ENCODE measurements at places on chromosomes 2 and 18.

DNA sequence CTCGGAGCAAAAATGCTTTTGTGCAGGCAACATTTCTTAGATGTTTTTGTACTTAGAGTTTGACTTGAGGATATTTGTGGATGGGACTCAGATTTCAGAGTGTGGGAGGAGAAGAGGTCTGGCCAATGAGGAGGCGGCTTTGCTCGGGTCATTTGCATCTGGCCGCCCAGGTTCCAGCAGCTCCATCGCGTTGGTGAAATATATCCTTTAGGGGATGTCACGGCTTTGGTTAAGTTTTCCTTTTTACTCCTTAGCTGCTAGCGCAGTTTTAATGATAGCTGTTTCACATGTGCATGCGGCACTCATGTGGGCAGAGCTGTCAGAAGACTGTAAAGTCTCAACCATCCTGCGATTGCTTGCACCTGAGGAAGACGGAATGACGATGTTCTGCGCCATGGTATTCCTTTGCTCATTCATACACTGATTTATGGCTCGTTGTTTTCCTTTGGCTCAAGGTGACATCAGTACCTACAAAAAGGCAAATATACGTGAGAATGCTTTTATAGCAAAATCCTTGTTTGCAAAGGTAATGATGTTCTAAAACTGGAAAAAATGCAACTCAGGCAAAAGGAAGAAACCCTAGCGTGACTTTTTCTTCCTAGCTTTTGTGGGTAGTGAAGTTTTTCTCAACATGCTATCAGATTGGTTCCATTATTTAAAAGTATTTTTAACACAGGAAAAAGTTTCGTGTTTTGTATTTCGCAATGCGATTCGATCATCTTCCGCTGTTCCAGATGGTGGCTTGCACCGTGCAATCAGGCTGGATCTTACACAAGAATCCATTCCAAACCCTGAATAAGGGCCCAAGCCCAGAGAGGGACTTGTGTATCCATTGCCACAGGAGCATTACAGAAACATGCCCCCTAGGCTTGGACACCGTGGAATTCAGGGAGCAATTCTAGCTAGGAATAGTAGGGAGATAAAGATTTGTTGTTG lies 70.5 kb upstream of the ZNF516 start:
- peak; percentile 93 for ATAC-seq

- no peak for ATAC-seq
These were observed 105.9 kb upstream of the CREB1 start for GRCh38 chr2:207423886-207424285.

GRCh38 chr2:122219504-122219903 lies 464.1 kb downstream of the TSN start:
- no peak for ATAC-seq

GRCh38 chr2:145038041-145038525 lies 518.2 kb upstream of the ZEB2 start:
- no peak for ATAC-seq

DNA sequence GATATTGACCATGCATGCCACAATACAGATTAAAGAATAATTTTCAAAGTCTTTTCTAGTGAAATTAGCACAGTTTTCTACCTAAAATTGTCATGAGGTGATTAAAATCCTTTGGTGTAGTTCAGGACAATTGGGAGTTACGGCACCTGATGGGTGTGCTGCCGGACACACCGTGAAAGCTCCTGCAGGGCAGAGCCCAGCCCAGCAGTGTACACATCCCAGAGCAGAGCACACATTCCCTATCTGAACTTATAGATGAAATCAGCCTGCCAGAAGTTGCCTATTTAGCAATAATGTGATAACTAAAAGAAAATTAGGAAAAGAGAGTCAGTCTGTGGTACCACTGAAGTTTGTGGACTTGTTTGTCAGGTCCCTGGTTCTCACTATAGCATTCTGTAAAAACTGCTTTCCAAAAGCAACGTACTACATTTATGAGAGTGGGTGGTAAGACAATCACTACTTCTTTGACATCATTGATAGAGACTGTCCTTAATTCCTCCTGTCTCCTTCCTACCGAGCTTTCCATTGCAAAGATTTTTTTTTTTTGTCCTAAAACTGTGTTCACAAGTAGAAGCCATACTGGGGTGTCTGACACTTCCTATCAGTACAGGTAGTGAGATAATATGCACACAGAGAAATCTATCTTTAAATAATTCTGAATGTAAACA lies 3.4 kb downstream of the CYTIP start:
- no peak for ATAC-seq

GRCh38 chr2:36797324-36798070 lies 101.0 kb downstream of the VIT start:
- no peak for ATAC-seq

DNA sequence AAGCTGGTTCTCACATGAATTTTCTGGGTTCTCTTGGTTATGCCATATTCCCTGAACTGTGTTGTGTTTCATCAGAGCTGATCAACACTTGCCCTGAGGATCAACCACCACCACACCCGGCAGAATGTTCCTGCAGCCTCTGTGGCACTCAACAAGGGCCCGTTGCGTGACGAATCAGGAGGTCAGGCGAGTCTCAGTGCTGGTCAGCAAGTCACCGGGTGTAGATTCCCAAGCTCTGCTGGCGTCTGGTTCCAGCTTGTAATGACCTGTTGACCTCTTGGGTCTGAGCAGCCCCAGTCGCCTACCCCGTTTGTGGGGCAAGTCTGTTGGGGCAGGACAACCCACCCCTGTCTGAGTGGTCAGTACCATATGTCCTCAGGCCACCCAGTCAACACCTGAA lies 46.0 kb downstream of the ADCY3 start:
- ATAC-seq = no peak

DNA sequence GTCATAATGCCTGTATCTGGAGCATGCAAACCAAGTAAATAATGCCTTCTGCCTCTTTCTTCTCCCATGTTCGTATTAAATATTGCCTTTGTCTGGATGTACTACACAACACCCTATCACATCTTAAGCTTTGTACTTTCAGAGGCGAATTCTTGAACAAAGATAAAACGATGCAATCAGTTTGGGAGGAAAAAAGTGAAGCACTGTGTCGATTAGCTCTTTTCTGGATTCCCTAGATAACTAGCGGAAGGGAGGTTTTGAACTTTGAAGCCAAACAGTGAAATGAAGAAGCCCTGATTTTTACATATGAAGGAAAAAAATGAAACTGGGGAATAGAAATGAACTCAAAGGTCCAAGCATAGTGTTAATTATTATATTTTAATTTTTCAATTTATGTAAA lies 44.7 kb downstream of the CAVIN2 start:
- no peak for ATAC-seq

- ATAC-seq = no peak
These were observed 466.7 kb upstream of the MYT1L start for GRCh38 chr2:2797797-2798196.

DNA sequence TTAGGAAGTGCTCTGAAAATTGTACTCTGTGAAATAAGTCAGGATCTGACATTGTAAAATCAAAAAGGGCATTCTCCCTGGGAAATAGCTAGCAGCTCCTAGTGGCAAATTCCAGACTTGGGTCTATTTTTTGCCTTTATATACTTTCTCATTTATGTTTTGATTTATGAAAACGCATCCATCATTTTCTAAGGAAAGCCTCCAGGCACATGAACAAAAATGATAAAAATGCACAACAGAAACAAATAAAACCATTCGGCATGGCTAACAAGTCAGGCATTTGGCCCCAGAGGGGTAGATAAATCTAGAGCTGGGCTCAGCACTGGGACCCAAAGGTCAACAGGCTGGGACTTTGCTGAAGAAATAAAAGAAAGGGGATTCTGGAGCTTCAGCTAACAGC lies 167.0 kb downstream of the BCL11A start:
- no peak for ATAC-seq

DNA sequence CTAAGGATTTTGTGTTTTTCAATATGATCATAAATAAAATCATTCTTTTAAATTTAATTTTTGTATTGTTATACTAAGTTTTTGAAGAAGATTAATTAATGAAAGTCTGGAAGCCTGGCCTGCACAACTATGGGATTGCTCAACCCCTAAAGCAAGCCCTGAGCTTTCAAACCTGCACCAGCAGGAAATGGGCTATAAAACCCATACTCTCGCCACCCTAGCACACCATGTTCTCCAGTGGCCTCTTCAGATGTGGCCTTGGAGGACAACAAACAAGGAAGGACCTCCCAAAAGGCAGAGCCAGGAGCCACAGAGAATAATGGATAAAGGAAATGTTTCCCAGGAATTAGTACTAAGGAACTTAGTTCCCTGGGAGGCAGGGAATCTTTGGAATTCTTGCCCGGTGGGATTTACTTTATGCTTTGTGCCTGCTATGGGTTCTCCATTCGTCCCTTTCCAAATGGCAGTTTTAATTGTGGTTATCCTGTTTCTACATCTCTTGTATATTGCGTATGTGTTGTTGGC lies 212.5 kb downstream of the ZFP36L2 start:
- ATAC-seq = no peak

DNA sequence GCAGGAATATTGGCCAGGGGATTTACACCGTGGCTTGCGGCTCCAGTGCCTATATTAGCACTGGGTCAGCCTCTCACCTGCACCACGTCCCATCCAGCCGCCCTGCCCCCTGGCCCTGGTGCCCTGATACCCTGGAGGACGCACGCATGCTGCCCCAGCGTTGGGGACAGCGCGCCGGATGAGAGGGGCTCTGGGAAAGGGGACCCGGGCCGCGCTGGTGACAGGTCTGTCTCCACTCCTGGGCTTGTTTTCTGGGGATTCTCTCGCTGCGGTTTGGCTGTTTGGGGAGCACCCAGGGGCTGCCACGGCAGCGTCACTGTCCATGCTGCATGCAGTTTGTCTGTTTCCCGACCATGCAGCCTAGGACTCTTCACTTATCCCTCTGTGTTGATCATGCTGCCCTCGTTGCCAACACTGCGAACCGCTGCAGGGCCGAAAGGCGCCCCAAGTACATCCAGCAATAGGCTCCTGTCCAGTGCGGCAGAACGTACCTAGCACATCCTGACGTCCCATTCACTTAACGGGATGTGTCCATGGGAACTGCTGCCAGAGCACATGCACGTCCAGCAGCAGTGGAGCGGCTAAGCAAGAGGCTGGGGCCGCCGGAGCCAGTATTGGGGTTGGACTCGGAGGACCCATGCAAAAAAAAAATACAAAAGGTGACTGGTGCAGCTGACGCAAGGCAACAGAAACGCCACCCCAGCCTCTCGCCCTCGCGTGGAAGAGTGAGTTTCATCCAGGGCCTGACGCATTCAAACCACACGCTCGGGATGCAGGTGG lies 115.5 kb upstream of the PXDN start:
- ATAC-seq = no peak

GRCh38 chr2:234480337-234480736 lies 16.5 kb downstream of the ARL4C start:
- no peak for ATAC-seq

- ATAC-seq = no peak
These were observed 2.5 kb downstream of the FMNL2 start for GRCh38 chr2:152337511-152337903.

- ATAC-seq = peak; percentile 70
These were observed 11.7 kb upstream of the MSH6 start for GRCh38 chr2:47771211-47771610.

- peak; percentile 100 for ATAC-seq
These were observed 54.0 kb downstream of the GATA6 start for GRCh38 chr18:22223254-22223964.

GRCh38 chr2:24972315-24972961 lies 683 bp upstream of the DNAJC27 start:
- no peak for ATAC-seq

DNA sequence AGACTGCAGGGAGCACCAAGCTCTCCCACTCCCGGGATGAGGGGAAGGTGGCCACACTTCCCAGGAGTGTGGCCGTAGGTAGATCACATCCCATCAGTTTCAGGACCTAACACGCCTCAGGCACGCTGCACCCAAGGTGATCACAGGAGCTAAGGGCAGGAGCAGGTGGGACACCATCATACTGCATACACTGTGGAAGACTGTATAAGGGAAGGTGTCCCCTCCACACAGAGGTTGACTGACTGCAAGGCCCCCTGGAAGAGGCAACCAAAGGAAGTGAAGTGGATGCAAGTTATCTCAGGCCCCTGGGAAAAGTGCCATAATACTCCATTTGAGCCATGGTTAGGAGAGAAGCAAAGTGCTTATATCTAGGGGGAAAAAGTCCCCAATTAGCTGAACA lies 351.9 kb upstream of the SMIM21 start:
- ATAC-seq = no peak

- ATAC-seq = no peak
These were observed 126.2 kb upstream of the ZNF516 start for GRCh38 chr18:76621226-76621625.

GRCh38 chr2:74745766-74746165 lies 88.2 kb upstream of the HK2 start:
- no peak for ATAC-seq

- no peak for ATAC-seq
These were observed 26.8 kb downstream of the CACNB4 start for GRCh38 chr2:152072011-152072410.

DNA sequence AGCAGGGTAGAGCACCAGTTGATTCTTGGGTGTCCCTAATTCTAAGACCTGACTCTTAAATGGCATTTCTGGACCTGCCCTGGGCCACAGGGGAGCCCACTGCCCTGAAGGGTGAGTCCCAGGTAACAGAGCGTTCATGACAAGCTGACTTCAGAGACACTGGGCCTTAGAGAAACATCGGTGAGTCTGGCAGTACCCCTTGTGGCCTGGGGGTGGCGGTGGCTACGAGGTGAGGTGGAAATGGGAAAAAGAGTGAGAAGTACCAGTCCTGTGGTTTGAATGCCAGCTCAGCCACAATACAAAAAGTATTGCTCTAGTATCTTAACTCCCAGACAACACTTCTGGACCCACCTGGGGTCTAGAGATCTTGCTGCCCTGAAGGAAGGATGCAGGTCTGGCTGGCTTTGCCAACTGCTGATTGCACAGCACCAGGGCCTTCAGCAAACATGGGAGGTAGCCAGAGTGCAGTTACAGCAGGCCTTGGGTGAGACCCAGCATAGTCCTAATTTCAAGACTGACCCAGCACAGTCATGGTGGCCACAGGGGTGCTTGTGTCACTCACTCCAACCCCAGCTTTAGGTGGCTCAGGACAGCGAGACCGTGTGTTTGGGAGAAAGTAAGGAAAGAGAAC lies 44.5 kb downstream of the USP34 start:
- peak; percentile 87 for ATAC-seq

GRCh38 chr2:1601067-1601412 lies 143.3 kb downstream of the PXDN start:
- peak; percentile 47 for ATAC-seq

DNA sequence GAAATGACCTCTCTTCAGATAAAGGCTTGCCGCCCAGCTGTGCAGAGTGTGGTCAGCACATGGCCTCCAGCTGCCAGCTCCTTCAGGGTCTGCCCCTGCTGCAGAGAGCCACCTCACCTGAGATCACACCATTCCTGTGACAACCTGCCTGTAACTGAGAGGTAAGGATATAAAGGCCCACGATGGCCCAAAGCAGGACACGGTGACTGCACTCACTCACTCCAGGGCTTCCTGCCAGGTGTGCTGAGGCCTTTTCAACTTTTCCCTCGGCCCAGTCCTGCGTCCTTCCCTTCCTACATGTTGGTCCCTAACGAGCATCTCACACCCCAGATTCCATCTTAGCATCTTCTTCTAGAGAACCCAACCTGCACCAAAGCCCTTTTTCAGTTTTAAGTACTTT lies 36.2 kb downstream of the ANKRD44 start:
- no peak for ATAC-seq
